Upper lobe of left lung (tissue), 6 donors: ENCODE measurements at places on chromosomes 2 and 18.

DNA sequence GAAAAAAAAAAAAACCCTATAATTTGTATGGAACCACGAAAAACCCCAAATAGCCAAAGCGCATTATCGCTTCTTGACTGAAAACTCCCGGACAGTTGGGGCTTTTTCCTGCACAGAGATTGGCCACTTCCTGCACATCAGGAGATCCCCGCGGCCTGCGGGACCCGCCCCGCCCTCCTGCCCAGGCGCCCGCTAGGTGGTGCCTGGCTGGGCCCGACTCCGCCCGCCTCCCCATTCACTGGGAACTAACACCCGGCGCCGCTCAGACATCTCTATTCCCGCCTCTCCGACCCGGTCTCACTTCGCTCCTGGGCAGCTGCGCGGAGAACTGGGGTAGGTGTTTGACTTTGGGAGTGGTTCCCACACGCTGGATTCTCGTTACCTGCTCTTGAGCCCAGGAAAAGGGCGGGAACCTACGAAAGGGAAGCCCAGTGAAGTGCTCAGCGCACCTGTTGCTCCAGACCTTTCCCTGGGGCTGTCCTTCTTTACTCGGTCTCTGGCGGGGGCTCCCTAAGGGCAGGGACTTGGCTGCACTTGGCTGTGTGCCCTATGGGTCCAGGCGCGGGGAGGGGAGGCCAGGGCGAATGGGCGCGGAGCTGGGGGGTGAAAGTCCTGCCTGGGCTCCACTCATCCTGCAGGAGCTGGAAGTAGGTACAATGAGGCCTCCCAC is at the start of gene HMSD:
HMSD (plus strand) TSS at position 234 of the 670 bp plus-strand sequence. CDS start 4,155 bp downstream, outside the sequence.
- peak; percentile 93 for DNase-seq

DNA sequence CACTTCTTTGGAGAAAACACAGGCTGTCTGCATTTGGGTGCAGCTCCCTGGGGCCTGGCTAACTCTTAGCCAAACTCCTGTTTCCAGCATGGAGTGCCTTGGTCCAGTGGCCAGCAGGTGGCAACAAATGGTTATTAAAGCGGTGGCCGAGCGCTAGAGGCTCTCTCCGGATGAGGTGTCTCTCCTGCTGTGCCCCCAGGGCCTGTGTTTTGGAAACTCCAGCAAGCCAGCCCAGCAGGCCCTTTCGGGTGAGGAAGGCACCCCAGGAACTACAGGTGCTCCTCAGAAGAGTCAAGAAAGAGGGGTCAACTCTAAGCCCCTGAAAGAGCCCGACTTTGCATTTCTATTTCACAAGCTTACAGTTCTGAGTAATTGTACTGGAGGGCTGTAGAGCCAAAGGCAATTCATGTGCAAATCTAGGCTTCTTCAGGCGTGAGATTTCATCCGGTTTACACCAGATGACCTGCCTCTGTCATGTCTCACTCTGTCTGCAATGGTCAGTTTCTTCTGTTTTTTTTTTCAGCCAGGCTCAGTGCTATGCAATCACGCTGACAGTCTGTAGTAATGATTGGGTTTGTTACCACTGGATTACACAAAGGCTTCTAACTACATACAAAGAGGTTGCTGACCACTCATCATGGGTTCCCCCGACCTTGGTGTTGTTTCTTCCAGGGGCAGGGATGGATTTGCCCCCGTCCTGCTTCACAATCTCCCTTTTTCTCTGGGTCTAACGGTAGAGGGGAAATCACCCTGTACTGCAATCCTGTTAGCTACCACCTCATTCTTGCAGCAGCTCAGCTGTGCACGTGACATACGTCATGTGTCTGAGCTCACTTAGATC is 7.6 kb upstream of the CHRNA1 start:
- peak; percentile 62 for DNase-seq

DNA sequence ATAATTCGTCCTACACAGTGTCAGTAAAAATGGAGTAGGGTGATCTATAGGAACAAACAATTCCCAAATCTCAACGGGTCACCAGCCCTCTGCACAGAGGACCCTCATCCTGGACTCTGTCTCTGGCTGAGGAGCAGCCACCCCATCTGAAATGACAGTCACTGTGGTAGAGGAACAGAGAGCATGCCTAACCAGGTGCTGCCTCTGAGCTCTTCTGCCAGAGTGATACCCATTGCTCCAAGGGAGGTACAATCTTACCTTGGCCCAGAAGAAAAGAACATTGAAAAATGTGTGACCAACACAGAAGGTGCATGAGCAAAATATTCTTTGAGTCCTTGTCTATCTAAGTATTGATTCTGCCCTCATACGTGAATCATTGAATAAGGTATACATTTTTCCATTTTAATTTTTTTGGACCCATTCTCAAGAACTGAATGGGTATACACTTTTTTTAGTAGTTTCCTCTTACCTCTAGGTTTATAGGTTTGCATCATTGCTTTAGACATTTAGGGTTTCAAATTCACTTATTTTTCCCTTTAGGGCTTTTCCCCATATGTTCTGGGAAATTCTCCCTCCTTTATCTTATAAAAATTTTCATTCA is 8.7 kb downstream of the SP140 start:
- no peak for DNase-seq

DNA sequence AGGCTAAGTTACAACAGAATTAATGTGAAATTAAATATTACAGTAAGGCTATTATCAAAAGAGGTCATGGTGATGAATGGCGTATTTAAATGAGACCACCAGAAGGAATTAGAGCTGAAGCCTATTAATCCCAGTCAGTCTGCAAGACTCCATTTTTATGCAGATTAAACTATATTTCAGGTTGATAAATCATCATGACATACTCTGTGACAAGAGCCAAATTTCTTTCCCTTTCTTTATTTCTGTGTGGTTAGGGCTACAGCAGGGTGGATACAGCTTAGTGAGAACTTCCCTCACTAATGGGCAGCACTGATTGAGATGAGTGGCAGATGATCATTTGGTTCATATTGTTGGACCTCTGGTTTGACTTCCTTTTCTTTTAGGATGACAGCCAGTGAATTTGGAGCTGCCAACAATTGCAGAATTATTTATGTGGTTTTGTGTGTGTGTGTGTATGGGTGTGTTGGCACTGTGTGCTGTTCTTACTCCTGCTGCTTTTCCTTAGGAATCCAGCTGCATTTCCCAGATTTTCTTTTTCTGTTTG is 481.3 kb downstream of the PIK3C3 start:
- no peak for DNase-seq

DNA sequence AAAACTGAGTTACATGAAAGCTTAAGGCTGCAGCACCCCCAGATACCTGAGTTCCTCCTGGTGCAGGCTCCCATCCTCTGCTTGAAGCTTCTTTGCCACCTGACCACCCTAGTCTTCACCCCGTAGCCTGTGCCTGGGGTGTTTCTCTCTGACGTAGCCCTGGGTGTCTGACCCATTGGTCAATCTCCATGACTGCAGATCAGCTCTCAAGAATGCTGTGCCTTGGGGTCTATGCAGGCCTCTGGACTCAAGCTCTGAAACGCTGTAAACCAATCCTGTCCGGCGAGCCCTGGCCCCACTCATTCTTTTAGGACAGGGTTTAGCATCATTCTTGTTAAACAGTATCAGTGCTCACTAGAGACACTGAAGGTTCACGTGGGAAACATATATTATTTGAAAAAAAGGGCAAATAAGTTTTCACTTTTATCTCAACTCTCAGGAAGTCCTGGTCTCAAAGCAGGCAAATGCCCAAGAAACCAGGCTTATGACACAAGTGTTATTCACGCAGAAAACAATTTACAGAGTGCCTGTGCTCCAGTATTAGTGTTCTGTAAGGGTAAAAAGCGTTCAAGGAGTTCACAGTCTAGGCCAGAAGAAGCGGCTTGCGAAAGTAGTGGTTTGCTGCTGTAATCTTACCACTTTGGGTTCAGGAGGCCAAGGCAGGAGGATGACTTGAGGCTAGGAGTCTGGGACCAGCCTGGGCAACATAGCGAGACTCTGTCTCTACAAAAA is 22.8 kb upstream of the PPP4R1 start:
- DNase-seq = no peak

DNA sequence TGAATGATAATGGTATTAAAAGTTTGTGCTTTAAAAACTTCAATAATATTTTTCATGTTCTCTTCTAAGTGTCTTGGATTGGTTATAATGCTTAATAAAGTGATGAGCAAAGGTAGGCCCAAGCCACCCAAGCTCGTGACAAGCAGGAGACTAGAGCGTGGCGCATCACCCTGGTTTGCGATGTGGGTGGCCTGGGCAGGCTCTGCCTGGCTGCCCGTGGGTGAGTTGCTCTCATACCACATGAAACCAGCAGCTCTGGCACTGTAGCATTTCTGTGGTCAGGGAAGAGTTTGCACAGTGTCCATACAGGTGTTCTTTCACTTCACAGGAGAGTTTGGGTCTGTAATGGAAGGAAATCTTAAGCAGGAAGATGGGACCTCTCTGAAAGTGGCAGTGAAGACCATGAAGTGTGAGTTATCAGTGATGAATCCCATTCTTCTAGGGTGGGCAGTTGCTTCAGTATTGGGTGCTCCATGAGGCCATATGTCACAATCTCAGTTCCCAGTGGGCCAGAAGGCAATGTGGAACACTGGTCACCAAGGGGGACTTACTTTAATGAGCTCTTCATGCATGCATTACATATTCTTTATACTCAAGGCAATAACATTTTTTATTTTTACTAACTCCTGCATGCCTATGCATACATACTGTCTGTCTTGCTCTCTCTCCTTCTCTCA is 51.4 kb upstream of the TMEM87B start:
- no peak for DNase-seq

DNA sequence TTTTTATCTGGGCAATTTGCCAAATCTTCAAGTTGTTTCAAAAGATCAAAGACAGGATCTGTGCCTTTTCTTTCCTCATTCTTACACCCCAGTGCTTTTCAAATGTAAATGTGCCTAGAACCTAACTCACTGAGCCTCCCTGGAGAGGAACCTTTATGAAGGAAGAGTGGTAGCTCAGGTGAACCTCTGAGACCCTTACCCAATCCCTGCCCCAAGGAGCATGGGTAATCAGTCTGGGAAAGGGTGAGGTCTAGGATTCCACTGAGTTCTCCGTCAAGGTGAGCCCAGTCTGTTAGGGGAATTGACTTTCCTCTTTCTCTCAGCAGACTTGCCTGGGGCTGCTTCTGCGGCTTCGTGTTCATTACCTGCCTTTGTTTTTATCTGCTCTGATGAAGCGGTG is 88.1 kb upstream of the MAP4K4 start:
- DNase-seq = no peak

- no peak for DNase-seq
Measured at GRCh38 chr2:42386682-42387081, 25.7 kb upstream of the COX7A2L start.

GRCh38 chr18:47632970-47633635 is 297.4 kb downstream of the SMAD2 start:
- no peak for DNase-seq

GRCh38 chr2:150182566-150183235 is 304.8 kb downstream of the RND3 start:
- DNase-seq = no peak

DNA sequence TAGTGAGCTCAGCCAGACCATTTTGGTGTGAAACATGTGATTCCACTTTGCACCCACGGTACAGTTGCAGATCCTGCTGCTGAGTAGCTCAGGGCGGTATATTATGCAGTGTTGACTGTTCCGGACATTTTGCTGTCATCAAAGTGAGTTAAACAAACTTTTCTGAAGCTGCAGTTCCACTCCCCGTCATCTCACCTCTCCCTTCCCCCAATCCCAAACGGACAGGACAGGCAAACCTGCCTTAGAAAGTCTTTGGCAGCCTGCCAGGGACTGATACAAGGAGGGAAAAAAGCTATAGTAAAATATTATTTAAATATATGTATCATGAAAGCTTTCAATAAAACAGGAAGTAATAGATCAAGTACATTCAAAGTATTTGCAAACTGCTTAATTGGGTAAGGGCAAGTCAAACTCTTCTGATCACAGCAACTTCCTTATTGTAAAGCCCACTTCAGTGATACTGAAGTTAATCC is 35.5 kb upstream of the SP5 start:
- no peak for DNase-seq

GRCh38 chr2:121828281-121828731 is 72.9 kb downstream of the TSN start:
- no peak for DNase-seq

DNA sequence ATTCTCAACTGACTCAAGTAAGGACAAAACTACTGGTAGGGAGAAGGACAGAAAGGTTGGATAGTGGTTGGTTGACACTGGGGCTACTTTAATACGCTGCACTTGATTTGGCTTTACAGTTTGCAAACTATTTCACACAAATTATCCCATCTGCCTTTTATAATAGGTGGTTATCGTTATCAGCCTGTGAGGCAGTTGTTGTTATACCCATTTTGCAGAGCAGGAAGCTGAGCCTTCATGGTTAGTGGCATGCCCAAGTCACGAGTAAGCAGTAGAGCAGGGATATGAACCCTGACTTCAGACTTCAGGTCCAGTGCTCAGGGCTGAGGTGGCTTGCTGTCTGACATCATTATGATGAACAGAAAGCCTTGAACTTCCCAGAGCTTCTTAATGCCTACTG is 5.3 kb downstream of the CTIF start:
- no peak for DNase-seq

- no peak for DNase-seq
Measured at GRCh38 chr2:47562548-47562947, 159.6 kb downstream of the MSH2 start.

GRCh38 chr2:9462886-9463697 is 11.3 kb upstream of the IAH1 start:
- no peak for DNase-seq

DNA sequence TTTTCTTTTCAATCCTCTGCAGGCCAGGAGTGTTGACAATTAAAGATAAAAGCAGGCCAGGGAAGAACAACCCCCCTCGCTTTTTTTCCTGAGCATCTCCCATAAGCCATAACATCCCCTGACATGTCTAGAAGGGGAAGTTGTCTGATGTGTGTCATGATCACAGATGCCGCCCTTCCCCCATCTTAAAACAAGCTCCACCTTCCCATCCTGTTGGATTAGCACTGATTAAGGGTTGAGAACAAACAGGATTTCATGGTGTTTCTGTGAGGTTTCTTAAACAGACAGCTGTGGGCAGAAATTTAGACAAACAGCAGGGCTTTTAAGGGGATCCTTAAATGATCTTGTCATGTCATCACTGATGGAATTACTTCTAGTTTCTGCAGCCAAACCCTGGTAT is 59.4 kb upstream of the UPP2 start:
- no peak for DNase-seq

DNA sequence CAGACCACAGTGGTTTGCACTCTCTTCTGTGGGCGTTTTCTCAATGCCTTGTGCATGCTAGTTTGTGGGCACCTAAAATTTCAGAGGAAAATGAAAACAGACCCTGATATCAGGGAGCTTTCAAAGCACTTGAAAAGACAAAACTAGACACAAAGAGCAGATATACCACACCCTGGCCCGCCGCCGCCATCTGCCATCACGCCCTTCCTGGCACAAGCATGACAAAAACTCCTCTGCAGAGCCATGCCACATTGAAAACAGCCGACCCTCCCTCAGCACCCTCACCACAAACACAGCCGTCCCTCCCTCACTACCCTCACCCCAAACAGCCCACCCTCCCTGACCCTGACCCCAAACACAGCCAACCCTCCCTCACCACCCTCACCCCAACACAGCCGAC is 84.8 kb upstream of the RAB6C start:
- DNase-seq = peak; percentile 59

GRCh38 chr2:36663851-36664695 is 32.4 kb upstream of the VIT start:
- DNase-seq = no peak

- peak; percentile 43 for DNase-seq
Measured at GRCh38 chr2:159982270-159982669, 80.1 kb downstream of the PLA2R1 start.
